ENCODE measurements at places on chromosomes 16 and 17.

DNA sequence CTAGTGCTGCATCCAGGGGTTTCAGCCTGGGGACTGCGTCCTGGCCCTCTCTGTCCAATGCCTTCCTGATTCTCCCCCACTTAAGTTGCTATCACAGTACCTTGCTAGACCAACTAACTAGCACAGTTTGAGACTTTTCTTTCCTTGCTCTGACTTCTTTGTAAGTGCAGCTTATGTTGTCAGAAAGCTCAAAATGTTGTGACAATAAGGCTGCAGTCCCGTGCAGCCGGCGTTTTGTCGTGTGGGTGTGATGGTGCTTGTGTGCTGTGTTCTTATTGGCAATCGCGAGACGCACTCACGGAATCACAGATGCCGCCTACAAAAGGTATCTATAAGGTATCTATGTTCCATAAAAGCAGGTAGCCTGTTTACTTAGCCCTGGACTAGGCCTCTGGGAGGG lies 132.8 kb downstream of the PRKCA start:
- DNase-seq = no peak

DNA sequence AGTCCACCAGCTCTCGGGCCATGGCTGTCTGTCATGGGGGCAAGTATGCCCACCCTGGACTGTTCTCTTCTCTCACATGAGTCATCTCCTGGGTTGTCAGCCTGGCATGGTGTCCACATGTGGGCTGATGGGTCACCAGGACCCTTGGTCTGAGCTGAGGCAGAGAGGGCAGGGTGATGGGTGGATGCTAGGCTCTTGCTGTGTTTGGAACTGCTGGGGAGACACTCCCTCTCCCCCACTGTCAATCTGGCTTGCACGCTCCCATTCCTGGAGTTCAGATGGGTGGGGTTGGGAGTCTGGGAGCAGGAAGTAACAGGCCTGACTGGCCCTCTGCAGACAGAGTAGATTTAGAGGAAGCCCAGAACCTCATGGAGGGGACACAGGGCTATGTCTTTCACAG lies 28.9 kb downstream of the KSR1 start:
- DNase-seq = no peak

DNA sequence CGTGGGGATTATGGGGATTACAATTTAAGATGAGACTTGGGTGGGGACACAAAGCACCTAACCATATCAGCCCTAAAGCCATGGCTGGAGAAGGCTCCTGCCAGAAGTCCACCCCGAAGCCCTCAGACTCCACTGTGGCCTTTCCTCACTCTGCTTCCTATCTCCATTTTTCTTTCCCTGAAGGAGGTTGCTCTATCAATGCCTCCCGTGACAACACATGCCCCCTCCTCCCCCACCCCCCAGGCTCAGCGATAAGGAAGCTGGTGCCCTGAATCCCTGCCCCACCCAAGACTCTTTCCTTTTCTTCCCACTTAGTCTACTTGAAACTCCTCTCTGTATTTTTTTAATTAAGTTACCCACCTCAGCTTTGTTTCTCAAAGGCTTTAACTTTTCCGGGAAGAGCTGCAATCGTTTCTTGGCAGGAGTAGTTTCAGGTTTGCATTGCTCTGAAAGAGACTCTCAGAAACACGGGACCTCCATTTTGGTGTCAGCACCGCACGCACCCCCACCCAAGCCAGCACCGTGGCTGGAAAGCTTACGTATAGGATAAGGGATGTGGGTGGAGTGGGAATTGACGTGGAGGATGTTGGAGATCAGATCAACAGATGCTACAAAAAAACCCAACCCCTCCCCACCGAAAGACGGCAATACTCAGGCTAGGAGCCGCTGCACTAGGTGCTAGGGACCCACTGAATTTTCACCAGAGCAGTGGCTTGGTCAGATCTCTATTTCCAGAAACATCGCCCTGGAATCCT lies 15.2 kb upstream of the CA4 start:
- DNase-seq = no peak

DNA sequence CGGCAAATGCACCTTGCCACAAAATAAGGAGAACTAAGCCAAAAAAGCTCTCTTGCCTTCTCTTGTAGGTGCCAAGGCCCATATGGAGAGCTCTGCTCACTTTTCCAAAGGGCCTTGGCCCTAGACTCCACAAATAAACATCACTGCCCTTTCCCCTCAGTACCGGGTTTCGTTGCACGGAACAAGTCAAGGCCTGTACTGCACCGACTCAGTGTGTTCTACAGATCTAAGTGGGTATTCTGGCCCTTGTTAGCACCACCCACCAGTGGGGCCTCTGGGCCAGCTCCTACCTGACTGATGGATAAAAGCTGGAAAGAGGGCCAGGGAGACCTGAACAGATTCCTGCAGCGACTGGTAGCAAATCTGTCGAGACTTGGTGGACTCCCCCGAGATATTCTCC lies 43.7 kb upstream of the GSG1L start:
- DNase-seq = no peak

GRCh38 chr17:75641343-75641742 lies 8.1 kb downstream of the SMIM5 start:
- no peak for DNase-seq

DNA sequence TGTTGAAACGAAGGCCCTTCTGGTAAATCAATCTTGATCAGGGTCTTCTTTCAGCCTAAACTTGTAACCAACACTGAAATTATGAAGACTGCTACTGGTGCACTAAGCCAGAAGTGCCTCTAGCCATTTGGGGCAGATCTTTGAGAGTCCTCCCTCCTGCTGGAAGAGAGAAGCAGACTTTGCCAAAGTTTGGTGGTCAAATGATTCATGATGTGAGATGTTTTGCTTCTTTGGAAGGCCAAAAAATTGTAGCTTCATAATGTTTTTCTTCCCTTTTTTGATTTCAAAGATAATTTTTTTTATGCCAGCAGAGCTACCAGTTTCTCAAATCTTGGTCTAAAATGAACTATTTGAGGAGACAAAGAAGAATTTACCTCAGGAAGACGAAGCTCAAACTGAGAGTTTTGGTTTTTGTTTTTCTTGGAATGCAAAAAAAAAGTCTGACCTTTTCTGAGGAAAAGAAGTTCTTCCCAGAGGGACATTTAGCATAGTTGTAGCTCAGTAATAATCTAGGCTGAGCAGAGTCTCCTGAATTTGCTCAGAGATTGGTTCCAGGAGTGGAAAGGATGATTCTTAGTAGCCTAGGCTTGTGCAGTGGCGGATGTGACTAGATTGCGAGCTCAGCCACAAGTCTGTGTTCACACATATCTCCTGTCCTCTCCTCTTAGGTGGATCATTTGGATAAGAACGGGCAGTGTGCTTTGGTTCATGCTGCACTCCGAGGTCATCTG lies 50.9 kb downstream of the CYB561 start:
- DNase-seq = peak; percentile 17

DNA sequence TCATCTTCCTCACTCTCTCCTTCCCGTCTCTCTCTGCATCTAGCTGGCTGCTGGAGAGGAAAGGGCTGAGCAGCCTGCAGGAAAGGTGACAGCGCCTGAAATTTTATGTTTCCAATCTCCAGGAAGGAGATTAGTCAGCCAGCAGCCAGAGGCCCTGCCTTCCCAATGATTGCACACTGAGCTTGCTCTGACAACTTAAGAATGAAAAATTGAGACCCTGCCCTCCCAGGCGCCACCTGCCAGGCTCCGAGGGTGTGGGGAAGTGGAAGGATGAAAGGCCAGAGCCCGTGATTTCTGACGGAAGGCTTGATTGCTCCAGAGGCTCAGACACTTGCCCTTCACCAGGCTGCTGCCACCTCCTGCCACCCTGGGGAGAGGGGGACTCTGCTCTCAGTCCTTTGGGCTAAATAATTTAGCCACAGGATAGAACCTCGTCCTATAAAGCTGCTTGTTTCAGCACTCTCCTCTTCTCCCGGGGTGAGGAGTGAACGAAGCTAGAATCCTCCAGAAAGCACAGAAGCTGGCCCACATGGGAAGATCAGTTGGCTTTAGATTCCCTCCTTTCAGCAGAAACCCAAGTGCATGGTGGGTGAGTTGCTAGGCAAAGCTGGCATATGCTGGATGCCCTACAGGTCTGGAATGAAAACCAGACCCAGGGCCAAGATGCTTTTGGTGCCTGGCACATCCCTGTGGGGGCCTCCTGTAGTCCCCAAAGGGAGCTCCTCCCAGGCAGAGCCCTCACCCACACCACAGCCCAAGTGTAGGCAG lies 33.5 kb downstream of the GRIN2C start:
- no peak for DNase-seq

GRCh38 chr16:49696414-49697101 lies 159.4 kb downstream of the ZNF423 start:
- no peak for DNase-seq

DNA sequence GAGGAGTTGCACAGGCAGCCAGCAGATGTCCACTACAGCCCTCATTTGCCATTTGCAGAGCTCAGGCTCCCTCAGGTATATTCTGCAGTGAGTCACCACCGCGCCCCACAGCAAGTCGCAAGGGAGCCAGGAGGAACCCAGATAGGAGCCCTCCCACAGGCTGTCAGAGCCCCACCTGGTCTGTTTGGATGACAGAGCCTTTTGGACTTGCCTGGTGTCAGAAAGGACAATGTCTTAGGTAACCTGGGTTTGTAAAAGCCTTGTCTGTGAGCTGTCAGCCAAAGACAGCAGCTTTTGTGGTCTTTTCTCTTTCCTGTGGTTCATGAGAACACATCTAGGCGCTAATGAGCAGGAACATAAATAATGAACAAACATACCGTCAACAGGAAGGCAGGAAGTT lies 70.9 kb downstream of the GNAO1 start:
- DNase-seq = no peak

DNA sequence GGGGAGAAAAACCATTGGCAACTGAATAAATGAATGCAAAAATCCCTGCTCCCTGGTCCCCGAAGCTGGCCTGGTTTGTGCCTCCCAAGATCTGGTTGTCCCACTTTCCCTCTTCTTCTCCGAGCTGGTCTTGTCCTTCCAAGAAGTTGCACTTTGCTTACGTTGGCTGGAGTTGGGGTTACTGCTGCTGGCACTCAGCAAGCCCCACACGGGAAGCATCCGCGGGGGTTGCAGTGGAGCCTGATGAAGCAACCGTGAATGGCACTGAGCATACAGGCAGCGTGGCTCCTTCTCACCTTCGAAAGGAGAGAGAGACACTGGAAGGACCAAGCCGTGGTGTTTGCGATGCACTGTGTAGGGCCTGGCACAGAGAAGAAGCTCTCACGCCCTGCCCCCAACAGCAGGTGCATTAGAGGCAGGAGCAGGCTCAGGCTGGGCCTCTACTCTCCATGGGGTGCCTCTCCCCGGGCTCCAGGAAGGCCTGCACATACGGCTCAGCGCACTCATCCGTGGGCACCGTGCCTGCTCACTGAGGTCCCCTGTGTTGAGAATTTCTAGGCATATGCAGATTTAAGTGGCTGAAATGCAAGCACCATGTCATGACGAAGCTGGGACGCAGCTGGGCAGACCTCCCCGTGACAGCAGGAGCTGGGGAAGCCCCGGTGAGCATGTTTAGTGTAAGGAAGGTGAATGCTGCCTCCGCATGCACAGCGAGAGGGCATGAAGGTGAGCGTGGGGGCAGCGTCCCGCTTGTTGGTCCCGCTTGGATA lies 12.1 kb downstream of the CA5A start:
- no peak for DNase-seq

- no peak for DNase-seq
Observed at GRCh38 chr17:31462261-31462660, 70.8 kb downstream of the RAB11FIP4 start.
